ENCODE measurements at places on chromosomes 3 and 15.

DNA sequence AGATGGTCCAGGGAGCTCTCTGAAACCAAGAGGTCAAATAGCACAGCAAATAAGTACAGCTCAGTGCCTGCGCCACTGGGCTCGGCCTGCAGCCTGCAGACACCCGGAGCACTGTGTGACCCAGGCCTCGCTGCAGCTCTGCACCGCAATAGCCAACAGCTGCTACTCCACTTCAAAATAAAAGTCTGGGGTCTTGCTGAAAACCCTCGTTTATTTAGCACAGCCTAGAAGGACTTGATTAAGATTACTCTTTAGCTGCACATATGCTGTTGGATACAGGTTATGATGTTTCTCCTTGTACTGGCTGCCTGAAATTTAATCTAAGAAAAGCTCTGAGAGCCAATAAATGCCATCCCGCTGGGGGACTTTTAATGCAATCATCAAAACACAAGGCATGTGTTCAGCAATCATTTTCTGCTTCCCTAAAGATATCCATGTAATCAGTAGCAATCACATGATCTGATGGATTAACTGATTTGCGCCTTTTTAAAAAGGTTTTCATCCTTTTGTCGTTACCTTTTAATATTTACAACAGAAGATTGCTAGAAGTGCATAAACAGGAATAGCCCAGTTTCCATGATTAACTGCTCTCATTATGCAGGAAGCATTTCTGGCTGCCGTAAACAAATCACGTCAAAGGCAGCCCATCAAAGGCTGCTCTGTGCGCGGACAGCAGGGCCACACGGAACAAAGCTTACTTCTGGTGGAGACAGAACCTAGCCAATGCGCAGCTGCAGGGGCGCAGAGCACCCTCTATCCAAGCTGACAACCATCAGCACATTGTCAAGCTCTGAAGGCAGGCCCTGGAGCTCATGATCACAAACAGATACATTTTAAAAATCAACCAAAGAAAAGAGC lies 58.8 kb downstream of the CLASP2 start:
- DNase-seq: peak; percentile 80

DNA sequence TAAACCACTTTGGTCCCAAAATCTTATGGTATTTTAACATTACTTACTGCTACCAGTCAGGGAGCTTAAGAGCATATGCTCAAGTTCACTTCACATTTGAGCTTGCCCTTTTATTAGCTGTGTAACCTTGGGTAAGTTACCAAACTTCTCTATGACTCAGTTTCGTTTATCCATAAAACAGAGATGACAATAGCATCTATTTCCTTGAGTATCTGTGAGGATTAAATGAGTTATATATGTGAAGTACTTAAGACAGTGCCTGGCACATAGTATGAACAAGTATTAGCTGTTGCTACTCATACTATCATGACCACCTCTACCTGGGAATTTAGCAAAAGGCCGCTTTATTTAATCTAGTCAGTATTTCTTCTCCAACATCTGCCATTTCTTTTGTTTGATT lies 5.9 kb downstream of the ATOSA start:
- DNase-seq: no peak

DNA sequence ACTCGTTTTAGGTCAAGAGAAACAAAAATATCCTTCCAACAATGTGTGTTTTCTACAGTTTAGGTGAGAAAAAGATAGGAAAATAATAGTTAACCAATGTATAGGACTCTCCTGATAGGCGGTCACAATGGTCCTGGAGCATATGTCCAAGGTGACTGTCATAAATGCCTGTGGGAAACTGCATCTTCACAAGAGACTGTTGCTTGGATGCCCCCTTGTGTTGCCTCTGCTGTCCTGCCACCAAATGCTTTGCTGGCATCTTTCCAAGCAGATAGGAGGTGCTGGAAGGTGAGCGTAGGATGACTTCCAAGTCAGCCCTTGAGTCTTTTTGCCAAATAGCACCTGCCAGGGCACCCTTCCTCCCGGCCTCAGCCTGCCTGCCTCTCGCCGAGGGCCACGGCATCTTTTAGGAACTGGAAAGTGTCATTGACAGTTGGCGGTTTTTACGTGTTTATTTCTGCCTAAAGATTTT lies 24.1 kb upstream of the SACM1L start:
- DNase-seq: no peak

GRCh38 chr3:32401556-32402081 lies 10.0 kb downstream of the CMTM7 start:
- peak; percentile 85 for DNase-seq

DNA sequence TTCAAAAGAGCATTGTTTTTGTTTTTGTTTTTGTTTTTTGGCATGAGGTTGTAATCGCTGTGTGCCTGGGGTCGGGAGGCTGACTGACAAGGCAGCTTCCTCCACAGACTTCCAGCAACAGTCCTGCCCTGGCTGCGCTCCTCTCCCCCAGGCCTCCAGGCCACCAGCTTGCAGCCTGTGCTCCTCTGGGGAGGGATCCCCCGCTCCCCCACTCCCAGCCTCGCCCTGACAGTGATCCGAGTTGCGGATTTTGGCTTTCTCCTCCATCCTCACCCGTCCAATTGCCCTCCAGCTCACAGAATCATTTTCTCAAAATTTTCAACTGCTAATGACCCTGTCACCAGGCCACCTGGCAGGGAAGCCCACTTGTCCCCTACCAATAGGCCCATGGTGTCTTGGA lies 36.5 kb upstream of the PCSK6 start:
- DNase-seq: no peak

- DNase-seq: no peak
Measured at GRCh38 chr15:80429964-80430363, 25.8 kb downstream of the ARNT2 start.

GRCh38 chr3:112038863-112039262 lies 4.3 kb downstream of the TMPRSS7 start:
- DNase-seq: no peak

GRCh38 chr15:38247336-38247735 lies 5.3 kb upstream of the SPRED1 start:
- DNase-seq: no peak

DNA sequence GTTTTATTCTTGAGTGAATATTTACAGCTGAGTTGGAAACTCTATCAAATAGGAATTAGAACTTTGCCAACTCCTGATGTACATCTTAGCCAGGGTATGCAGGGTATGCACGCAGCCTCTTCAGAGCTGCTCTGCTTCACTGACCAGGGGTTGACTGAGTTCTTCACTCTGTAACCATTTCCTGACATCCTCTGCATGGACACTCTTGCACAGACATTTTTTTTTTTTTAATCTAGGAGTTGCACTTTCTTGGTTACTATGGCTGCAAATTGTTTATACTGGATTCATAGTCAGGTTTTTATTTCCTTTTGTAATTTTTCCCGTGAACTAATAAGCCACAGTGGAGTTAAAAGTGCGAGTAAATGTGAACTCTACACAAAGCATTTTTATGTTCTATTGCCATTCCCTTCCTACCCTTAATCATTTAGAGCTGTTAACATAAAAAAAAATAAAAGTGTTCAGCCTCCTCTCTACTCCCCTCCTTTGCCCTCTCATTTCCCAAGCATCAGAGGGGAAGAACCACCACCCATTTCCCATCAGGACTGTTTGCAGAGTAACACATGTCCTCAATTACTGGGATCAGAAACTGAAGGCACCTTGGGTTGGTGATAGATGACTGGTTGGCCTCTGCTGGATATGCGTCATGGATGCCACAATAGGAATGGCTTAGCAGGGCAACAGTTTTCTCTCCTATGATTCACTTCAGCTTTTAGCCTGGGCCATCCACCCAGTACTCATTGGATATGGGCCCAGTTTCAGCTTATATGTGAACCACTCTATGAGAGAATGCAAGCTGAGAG lies 54.0 kb downstream of the DUT start:
- no peak for DNase-seq
